ENCODE measurements at places on chromosomes 2 and 18.

DNA sequence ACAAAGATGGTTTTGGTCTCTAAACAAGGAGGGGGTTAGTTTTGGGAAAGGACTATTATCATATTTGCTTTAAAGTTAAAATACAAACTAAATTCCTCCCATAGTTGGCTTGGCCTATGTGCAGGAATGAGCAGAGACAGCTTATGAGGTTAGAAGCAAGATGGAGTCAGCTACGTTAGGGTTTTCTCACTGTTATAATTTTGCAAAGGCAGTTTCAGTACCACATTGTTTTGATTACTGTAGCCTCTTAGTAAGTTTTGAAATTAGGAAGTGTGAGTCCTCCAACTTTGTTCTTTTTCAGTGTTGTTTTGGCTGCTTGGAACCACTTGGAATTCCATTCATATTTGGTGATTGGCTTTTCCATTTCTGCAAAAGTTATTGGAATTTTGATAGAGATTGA lies 23.4 kb downstream of the LCLAT1 start:
- DNase-seq, result no peak

GRCh38 chr18:22424565-22424963 lies 6.8 kb upstream of the CTAGE1 start:
- DNase-seq, result no peak

GRCh38 chr2:237889811-237890210 lies 30.4 kb downstream of the RAMP1 start:
- no peak for DNase-seq

- DNase-seq, result no peak
Observed at GRCh38 chr2:43199492-43200488, 26.6 kb downstream of the ZFP36L2 start.

DNA sequence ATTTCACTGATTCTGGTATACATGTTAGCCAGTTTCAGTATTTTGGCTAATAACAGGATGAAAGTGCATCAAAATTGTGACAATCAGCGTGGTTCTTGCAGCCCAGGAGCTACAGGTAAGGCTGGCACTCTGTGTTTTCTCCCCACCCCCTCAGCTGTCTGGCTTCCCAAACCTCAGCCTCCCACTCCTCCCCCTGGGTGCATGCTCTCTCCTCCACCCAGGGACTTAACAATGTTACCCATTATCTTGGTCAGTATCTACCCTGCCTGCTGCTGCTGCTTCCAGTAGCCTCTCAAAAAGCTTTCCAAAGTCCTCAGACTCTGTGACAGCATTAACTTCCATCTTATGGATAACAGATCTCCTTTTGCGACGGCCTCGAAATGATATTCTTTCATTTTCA lies 41.0 kb downstream of the TRABD2A start:
- no peak for DNase-seq

Data from HCEC 1CT (cell line).